Amygdala (tissue), 56 donors: ENCODE measurements at places on chromosomes 3 and 15.
A peak's percentile ranks its signal among the peaks of the same experiment; 100 is the strongest.

- DNase-seq: no peak
Measured at GRCh38 chr3:11305509-11305908, 33.3 kb downstream of the ATG7 start.

DNA sequence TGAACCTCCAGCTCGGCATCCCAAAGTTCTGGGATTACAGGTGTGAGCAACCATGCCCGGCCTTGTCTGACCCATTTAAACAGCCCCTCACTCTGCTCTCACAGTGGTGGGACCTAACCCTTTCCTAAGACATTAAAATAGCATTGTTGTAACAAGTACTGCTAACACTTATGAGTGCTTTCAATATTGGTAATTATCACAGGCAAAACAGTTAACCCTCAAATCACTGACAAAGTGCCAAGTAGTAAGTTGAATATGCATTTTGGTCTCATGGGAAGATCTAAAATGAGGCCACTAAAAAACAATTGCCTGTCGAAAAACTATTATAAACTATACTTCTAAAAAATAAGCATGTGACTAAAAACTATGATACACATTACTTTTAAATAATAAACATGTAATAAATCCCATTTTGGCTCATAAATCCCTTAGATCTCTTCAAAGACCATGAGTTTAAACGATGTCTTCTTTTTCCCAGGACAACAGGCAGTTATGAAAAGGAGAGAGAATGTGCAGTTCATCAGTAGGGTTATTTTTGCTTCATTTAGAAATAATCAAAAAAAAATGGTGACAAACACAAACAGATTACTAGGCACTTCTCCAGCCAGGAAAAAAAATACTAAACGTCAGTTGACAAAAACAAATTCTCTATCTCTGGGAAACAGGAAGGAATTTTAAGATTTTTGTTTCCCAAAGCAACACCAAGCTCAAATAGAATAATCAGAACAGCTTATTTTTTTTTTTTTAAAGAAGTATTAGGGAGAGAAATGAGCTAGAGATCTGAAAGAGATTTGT, 95.4 kb downstream of the RFTN1 start:
- no peak for DNase-seq

- no peak for DNase-seq
Measured at GRCh38 chr15:98769867-98770266, 121.5 kb downstream of the IGF1R start.

DNA sequence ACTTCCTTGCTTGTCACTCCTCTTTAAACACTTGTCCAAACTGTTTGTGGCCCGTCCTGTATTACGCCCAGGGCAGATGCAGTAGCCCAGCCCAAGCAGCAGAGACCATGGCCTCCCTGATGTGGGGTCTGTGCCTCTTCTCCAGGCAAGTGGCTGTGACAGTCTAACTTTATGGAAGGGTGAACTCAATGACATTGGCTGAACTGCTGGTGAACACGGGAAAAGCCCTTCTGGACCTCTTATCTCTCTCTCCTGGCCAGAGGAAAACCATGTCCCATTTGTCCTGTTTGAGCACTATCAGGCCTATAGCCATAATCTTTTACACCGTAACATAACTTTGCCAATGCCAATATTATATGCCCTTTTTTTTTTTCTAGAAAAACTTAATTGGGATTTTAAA, 67.6 kb downstream of the SMAD3 start:
- no peak for DNase-seq

DNA sequence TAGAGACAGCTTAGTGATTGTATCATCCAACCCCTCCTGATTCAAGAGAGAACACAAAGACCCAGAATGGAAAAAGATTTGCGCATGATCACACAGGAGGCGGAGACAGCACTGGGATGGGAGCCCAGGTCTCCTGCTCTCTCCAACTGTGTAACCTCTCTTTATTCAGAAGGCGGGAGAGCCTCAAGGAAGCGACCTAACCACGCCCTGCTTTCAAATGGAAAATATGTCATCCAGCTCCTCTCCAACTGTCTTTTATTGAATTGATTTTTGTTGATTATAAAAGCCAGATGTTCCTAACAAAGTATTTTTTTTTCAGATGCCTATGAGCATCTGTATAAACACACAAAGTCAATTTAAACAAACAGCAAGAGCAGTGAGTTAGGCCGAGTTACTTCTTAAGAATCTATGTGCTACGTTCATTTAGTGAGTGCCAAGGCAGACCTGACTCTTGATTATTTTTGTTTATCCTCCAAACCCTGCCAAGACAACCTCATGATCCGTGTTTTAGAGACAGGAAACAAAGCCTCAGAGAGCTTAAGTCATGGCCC, 74.5 kb downstream of the BFSP2 start:
- DNase-seq: no peak

- DNase-seq: no peak
Measured at GRCh38 chr3:38129058-38129457, 7.9 kb downstream of the ACAA1 start.

DNA sequence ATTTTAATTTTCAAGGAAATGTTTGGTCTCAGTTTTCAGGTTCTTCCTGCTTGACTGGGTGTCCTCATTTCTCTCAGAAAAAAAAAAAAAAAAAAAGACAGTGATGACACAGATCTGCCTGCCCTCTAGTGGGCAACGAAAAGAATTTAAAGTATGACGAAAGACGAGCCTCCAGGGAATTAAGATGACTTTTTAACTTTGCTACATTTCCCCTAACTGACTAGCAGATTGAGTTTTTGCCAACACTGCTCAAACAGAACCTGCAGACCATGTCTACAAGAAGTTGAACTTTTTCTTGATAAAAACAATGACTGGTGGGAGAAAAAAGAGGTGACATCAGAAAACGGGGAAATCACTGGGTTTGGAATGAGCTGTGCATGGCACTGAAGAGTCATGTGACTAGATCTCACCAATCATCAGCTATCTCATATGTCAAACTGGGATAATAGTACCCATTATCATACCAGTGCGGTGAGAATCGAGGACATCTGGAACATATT, 40.8 kb downstream of the EOMES start:
- DNase-seq: no peak

- no peak for DNase-seq
Measured at GRCh38 chr15:38460543-38460942, 6.6 kb downstream of the FAM98B start.

GRCh38 chr15:67193223-67193990, 61.1 kb downstream of the AAGAB start:
- no peak for DNase-seq

DNA sequence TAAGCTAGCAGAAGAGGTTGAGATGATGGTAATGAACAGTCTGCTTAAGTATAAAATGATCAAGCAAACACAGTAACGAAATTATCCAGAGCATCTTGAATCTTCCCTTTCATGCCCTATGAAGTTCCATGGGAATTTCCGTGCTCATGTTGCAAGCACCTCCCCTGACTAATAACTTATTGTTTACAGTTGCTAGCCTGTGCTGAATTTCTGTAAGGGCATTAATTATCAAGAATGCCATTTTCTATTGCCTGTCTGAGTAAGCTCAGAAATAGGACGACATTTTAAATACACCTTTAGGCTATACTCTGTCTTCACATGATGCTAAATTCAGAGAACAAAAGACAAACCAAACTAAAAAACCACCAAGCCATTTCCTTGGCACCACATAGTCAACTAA, 257.5 kb upstream of the LRTM1 start:
- DNase-seq: no peak

GRCh38 chr3:55619046-55619808, 132.1 kb upstream of the WNT5A start:
- no peak for DNase-seq

DNA sequence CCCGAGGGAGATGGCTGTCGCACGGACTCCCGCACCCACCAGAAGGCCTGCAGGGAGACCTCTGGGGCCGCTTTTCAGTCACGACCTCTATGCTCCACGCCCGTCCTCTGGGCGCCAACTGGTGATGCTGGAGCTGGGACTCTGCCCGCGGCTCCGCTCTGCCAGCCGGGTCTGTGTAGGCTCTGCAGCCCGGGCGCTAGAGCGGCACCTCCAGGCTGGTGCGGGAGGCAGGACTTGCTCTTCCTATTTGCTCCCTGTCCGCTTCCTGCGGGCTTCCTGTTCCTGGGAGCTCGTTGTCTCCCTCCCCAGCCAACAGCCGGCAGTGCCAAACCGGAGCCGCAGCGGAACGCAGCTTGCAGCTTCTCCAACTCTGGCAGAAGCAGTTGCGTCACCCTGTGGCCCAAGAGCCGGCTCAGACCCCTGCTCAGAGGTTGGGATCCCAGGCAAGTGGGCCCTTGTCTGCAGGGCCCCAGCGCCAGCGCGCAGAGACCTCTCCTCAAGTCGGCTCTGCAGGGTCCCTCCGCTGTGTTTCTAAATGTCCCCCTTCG, 285.9 kb downstream of the XXYLT1 start:
- DNase-seq: peak; percentile 29

GRCh38 chr3:162743091-162743490, 1246.5 kb downstream of the OTOL1 start:
- DNase-seq: no peak

- no peak for DNase-seq
Measured at GRCh38 chr15:83358972-83359564, 74.6 kb upstream of the BNC1 start.

DNA sequence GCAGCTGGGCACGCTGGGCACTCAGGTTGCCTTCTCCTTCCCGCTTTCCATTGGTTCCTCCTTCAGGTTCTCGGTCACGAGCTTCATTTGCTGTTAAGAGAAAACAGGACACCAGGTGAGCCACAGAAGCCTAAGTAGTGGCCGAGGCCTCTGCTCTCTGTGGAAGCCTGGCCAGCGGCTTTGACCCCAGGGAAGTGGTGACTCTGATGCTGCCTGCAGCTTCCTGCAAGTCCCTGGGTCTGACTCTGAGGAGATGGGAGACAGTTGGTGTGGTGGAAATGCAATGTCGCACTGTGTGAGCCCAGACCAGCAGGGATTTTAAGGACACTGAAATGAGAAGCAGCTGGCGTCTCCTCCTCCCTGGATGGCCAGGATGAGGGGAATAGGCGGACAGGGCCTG, 80.5 kb downstream of the SNRK start:
- no peak for DNase-seq

DNA sequence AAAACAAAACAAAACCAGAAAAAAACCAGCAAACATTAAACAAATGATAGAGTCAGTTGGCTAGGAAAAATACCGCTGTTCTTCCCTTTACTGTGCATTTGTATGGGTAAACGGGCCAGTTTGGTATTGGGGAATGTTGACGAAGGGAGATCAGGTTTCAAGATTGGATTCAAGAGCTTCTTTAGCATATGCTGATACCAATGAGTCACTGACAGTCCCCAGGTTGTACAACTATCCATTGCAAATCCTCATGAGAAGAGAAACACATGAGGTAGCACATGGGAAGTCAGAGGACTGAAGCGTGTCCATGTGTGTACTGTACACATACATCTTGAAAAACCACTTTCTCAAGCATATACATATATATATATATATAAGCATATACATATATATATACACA, 25.6 kb downstream of the TIGIT start:
- no peak for DNase-seq

DNA sequence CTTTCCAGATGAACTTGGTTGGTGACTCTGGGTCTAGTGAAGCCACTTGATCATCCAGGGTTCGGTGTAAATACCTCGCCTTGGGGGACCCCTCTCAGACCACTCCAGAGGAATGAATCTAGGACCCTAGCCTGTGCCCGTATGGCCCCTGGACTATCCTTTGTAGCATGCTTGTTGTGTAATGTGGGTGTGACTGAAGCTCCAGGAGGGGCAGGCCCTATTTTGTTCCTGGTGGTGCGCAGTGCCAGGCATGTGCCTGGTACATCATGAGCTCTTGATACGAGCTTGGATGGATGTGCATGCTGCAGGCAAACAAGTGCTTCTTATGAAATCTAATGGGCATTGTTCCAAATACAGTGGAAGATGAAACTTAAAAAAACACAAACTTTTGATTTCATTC, 82.8 kb downstream of the EBLN2 start:
- DNase-seq: no peak

GRCh38 chr15:40368719-40369473, 10.9 kb downstream of the DISP2 start:
- DNase-seq: no peak

GRCh38 chr3:132486099-132486498, 68.8 kb downstream of the DNAJC13 start:
- DNase-seq: no peak

- no peak for DNase-seq
Measured at GRCh38 chr3:141764986-141765385, 1.8 kb downstream of the GRK7 start.
